Fibroblast of mammary gland (primary cell): ENCODE measurements at places on chromosomes 16 and 17.

GRCh38 chr17:36880268-36880905, 56.9 kb upstream of the LHX1 start:
- DNase-seq: no peak

- no peak for DNase-seq
Measured at GRCh38 chr16:25038239-25038954, 23.2 kb upstream of the ARHGAP17 start.

DNA sequence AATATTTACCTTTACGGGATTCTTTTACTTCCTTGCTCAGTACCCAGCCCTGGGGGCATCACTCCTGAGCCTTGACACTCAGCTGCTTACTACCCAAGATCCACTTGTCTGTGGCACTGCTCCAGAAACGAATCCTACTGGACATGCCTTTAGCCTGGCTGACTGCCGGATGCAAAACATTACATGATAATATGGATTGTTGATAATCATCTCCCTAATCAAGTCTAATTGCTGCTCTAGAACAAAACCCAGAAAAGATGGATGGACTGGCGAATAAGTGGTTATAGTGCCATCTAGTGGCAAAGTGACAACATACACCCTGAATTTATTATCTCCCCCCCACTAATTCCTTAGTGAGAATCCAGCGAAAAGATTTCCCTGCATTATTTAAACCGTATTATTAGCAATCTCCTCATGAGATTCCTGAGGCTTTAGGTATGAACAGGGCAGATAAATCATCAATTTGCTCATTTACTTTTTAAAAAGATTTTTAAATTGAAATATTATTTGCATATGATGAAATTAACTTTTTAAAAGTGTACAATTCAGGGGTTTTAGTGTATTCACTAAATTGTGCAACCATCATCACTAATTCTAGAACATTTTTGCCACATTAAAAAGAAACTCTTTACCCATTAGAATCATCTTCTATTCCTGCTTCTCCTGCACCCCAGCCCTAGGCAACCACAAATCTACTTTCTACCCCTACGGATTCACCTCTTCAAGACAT, 61.6 kb downstream of the RGS9 start:
- peak; percentile 72 for DNase-seq

DNA sequence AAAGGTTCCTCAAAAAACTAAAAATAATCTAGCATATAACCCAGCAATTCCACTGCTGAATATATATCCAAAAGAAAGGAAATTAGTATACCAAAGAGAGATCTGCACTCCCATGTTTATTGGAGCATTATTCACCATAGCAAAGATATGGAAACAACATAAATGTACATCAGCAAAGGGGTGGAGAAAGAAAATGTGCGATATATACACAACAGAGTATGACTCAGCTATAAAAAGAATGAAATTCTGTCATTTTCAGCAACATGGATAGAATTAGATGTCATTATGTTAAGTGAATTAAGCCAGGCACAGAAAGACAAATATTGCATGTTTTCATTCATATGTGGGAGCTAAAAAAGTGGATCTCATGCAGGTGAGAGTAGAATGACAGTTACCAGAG, 279.6 kb upstream of the AXIN2 start:
- DNase-seq: no peak

- DNase-seq: no peak
Measured at GRCh38 chr16:25009822-25010221, 5.3 kb downstream of the ARHGAP17 start.

DNA sequence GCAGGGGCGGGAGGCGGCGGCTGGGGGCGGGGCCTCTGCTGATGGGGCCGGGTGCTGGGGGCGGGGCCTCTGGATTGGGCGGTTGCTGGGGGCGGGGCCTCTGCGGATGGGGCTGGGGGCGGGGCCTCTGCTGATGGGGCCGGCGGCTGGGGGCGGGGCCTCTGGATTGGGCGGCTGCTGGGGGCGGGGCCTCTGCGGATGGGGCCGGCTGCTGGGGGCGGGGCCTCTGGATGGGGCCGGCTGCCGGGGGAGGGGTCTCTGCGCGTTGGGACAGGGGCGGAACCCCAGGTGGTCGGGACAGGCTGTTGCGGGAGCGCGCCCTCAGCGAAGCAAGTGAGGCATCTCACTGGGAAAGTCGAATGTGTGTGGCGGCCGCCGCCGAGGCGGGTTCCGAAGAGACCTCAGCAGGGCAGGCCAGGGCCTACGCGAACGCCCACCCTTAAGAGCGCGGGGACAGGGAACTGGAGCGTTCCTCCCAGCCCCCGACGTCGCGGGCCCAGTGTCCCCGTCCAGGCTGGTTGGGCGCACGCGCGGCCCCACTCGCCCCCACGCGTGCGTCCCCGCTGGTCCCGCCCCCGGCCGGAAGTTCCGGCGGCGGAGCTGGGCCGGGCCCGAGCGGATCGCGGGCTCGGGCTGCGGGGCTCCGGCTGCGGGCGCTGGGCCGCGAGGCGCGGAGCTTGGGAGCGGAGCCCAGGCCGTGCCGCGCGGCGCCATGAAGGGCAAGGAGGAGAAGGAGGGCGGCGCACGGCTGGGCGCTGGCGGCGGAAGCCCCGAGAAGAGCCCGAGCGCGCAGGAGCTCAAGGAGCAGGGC, at the start of gene STUB1:
Gene STUB1, plus strand, starts transcription at position 597 of the 811 bp plus-strand sequence. Its CDS starts 116 bp downstream, at position 713.
- DNase-seq: peak; percentile 76

GRCh38 chr16:1159325-1159972, 6.5 kb downstream of the CACNA1H start:
- DNase-seq: no peak

GRCh38 chr17:38533866-38534497, 71.8 kb downstream of the SRCIN1 start:
- DNase-seq: no peak

DNA sequence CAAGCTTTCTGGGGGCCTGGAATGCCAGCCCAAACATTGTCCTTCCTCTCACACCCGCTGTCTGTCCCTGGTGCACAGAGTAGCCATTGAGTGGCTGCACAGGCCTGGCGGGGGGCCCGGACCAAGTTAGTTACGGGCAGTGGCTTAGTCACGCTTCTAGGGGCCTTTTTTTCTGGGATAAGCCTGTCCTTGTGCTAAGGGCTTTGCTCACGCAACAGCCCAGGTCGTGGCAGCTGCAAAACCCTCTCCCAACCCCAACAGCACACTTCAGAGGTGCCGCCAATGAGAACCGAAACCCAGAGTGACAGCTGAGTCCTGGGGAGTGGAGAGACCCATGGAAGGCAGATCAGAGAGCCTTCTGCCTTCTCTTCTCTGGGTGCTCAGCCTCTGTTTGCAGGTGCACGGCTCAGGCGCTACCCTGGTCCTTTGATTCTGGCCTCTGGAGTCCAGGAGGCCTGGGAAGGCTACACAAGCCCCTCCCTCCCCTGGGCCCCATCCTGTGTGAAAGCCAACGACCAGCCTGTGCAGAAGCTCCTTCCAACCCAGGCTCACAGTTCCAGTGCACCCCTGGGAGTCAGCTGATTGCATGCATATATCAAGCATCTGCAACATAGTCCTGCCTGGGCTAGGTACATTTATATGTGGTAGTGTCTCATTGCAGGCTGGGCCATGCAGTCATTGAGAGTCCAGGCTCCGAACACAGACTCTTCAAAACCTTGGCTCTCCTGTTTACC, 9.1 kb downstream of the WSCD1 start:
- no peak for DNase-seq

DNA sequence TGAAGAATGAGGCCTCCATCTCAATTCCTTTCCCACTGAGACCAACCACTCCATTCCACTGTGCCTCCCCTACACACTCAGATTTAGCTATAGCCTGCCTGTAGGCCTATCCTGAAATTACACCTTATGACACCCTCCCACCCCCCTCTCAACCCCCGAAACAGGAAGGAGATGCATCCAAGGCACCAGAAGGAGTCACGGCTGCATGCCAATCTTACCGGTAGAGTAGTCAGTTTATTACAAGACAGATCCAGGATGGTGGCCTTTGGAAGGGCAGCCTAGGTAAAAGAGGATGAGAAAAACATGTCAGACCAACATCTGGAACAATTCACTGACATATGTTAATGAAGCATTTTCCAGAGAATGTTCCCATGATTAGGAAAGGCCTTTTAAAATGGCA, 2.6 kb downstream of the LRRC59 start:
- peak; percentile 27 for DNase-seq

- peak; percentile 20 for DNase-seq
Measured at GRCh38 chr17:1829216-1829591, 498 bp downstream of the SMYD4 start.

DNA sequence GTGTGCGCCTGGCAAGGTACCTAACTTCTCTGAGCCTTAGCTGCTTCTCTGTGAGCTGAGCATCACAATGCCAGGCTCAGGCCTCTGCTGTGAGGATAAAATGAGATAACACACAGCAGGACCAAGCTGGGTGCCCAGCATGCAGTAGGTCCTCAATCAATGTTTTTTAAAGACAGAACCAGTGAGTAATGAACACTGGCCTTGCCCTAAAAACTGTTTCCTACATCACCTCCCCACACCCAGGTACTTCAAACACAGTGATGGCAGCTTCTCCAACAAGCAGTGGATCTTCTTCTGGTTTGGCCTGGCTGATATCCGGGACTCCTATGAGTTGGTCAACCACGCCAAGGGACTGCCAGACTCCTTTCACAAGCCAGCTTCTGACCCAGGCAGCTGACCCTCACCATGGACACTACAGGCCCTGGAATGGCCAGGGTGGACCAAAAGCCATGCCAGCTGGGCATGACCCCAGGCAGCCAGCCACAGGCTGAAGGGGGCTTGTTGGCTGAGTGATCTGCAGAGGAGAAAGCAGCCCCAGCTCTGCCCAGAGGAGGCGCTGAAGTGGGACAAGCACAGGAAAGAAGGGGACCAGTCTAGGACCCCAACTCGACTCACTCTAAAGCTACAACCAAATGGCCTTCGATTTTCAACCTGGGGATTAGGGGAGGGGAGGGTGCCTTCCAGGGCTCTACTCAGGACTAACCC, 3.9 kb downstream of the NAGS start:
- no peak for DNase-seq

DNA sequence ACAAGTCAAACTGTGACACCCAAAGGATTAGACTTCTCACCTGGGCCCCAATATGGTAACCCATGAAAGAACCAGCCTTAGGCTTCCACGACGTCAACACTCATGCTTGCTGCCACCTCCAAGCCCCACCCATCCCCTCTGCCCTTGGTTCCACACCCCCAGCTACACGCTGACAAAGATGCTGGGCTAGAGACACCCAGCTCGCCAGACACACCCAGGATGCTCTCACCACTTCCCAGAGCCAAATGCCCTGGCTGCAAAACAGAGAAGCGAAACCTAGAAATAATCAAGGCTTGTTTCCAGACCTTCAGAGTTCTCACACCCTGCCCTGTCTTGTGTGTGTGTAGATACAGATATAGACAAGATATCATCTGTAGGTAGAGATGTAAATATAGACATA, 26.0 kb upstream of the ADCY9 start:
- DNase-seq: no peak

- peak; percentile 100 for DNase-seq
Measured at GRCh38 chr16:65070831-65071432, 50.9 kb downstream of the CDH11 start.

GRCh38 chr16:49277766-49278566, 3.7 kb downstream of the CBLN1 start:
- no peak for DNase-seq

- DNase-seq: no peak
Measured at GRCh38 chr16:82979406-82980111, 352.8 kb downstream of the CDH13 start.

DNA sequence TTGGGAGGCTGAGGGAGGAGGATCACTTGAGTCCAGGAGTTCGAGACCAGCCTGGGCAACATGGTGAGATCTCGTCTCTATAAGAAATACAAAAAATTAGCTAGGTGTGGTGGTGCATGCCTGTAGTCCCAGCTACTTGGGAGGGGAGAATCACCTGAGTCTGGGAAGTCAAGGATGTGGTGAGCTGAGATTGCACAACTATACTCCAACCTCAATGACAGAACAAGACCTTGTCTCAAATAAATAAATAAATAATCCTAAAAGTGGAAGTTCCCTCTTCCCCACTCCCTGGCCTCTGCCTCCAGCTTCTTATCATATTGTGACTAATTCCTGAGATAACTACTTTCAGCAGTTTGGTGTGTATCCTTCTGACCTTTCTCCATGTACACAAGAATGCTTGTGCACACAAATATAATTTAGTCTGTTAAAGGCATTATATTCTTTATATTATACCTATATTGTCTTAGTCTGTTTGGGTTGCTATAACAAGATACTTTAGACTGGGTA, 23.5 kb upstream of the DNAJA2 start:
- no peak for DNase-seq
